ENCODE measurements at places on chromosomes 12 and 14.
A peak's percentile ranks its signal among the peaks of the same experiment; 100 is the strongest.

- no peak for DNase-seq
Observed at GRCh38 chr12:96327346-96327745, 72.9 kb downstream of the CDK17 start.

- peak; percentile 5 for DNase-seq
Observed at GRCh38 chr12:122306407-122306806, 40.1 kb upstream of the VPS33A start.

DNA sequence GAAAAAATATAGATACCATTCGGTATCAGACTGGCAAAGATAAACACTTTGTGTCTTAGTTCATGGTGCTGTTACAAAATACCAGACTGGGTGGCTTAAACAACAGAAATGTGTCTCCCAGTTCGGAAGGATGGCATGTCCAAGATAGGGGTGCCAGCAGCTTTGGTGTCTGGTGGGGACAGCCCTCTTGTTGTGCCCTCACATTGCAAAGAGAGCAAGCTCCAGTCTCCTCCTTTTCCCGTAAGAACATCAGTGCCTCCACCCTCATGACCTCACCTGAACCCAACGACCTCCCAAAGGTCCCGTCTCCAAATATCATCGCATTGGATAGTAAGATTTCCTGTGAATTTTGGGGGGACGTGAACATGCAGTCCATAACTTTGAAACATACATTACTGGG, 12.4 kb downstream of the ZBTB42 start:
- no peak for DNase-seq

- peak; percentile 86 for DNase-seq
Observed at GRCh38 chr12:89949457-89950195, 241.0 kb upstream of the ATP2B1 start.

DNA sequence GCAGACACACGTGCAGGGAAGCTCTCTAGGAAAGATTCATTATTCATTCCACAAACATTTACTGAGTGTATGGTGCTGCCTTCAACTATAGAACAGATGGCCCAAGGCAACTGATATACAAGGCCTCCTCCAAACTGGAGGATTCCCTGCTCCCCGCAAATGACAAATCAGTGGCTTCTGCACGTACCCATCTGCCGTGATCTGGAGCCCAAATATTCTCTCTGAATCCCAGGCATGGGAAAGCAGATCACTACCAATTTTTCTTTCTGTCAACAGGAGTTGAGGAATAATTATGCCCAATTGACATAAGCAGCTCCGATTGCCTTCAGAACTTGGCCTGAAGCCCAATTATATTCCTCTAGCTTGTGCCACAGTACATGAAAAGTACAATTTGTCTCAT, 174.2 kb upstream of the CCDC196 start:
- no peak for DNase-seq

DNA sequence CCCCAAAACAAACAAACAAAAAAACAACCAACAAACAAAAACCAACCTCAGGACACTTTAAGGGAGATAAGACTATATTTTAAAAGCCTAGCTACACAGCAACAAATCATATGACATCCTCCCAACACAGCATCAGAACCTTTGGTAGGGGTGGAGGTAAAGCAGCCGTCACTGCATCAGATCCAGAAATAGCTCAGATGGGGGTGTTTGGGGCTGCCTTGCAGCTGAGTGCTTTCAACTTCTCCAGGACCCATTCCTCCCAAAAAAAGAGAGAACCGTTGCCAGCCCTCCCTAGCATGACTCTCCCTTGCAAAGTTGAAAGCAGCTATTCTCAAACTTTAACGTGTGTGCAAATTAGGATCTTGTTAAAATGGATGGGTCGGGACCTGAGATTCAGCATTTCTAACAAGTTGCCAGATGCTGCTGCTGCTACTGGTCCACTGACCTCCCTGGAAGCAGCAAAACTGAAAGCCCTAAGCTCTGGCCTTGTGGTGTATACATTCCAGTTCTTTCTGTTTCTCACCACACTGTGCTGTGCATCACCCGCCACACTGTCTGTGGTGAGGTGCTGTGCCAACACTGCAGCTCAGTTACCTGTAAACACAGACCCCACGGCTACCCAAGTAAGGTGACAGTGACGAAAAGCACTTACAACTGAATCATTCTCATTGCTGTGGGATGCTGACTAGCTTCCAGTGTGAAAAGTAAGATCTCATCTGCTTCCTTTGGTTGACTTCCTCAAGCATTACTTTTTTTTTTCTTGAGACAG, 54.0 kb downstream of the SLC38A1 start:
- peak; percentile 89 for DNase-seq

DNA sequence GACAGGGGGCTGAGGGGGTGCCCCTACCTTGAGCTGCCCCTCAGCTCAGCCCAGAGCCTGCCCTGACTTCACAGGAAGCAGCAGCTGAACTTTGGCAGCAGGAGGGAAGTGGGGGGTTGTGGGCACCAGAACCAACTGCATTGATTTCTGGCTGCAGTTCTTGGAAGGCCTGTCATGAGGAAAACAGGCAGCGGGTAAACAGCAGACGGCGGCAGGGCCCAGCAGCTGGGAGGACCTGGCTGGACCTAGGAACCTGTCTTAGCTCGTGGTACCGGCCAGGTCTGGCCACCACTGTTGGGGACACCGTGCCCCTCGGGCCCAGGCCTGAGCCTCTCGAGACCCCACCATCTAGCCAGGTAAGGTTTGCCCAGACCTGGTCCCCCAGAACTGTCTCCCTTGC, 154.2 kb upstream of the MYL2 start:
- peak; percentile 86 for DNase-seq

DNA sequence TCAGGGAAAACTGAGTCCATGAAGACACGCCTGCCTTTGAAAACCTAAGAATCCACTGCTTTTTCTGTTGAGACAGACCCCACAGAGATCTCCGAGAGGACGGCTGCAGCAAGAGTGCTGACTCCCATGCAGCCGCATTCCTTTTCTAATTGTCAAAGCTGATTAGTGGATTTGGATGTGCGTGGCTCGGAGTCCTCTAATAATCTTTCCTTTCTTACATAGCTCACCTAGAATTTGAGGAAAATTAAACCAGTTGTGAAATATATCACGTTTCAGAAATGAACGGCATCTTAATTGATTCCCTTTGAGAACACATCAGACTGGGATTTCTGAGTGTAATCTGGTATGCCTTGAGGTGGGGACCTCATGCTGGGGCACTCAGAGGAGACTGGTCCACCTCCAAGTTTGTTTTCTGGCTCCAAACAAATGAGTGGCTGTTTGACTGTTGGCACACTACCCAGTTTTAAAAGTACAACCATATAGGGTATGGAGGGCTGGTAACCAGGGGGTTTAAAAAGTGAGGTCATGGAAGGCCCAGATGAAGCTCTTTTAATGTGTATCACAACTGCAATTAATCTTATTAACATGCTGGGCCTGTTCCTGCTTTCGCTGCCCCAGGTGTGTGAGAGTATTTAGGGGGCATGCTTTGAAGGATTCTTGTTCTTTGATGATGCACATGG, 63.3 kb downstream of the RASSF3 start:
- no peak for DNase-seq

DNA sequence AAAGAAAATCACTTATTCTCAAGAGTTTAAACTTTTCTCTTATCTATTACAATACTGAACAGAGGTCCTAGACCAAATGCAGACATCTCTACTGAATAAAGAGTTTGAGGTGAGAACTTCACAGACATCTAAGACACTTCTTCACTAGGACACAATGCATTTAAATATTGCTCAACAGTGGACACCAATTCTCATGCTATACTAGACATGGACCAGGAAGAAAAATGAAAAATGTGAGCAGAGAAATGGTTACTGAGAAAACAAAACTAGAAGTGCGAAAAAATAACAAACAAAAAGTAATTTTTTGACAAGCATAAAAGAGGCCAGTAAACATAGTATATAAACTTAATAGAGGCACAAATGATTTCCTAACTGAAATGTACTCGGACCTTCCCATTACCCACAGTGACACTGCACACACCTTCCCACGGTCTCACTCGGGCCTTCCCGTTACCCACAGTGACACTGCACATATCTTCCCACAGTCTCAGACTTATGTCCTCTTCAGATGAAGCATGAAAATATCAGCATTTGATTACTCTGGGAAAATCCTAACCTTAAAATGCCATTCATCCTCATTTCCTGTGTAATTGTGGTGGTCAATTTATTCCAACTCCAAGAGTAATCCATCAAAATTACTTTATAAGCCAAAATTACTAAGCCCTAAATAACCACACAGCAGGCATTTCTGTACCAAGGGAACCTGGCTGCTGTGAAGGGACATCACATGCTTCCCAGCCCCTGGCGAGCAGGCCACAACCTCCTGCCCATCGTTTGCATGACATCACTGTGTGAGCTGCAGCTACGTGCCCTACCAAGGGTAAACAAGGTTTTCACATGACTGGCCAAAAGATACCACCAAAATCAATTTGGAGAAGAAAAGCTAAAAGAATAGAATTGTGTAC, 6.4 kb downstream of the SLC15A4 start:
- no peak for DNase-seq

- no peak for DNase-seq
Observed at GRCh38 chr12:104352106-104352713, 48.7 kb downstream of the EID3 start.

DNA sequence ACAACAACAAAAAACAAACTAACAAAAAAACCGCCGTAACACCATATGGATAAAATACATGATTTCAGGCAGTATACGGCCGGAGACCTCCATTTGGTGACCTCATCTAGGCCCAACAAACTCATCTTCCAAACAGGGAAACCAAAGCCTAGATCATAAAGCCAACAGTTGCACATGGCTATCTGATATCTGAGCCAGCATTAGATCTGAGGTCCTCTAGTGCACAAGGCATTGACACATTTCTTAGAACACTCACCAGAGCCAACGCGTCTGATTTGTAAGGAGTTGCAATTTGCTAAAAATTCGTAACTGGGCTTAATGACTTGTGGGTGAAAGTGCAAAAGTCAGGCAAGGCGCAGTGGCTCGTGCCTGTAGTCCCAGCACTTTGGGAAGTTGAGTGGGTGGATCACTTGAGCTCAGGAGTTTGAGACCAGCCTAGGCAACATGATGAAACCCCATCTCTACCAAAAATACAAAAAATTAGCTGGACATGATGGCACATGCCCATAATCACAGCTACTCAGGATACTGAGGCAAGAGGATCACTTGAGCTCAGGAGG, 42.0 kb upstream of the NUDT4 start:
- DNase-seq, result no peak

- no peak for DNase-seq
Observed at GRCh38 chr14:99186956-99187690, 84.9 kb downstream of the BCL11B start.

DNA sequence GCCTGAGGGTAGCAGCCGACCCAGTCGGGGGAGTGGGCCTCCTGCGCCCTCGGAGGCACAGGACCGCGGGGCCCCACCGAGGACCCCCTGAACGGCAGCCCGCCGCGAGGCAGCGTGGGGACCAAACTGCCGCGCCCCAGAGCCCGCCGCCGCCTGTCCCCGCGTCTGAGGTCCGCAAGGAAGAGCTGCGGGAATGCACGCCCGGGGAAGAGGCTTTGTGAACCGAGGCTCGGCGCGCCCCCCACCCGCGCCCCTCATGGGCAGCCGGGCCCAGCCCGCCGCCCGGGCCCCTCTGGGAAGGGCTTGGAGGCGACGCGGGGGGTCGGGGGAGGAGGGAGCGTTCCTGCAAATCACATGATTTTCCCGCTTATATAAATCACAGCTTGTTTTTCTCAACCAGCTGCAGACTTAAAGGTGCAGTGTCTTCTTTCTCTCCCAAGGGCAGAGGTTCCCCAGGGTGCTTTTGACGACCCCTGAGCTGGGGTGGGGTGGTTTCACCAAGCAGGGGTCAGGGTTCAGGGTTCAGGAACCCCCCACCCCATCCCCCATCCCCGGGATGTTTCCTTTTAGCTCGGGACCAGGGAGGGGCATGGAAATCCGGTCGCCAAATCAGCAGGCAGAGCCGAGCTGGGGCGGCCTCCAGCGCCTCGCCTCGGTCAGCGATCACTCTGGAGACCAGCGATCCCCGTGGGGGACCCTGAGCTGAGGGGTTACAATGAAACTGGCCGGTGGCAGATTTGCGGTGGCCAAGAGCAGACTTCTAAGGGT, 44.7 kb upstream of the ATP23 start:
- DNase-seq, result no peak

DNA sequence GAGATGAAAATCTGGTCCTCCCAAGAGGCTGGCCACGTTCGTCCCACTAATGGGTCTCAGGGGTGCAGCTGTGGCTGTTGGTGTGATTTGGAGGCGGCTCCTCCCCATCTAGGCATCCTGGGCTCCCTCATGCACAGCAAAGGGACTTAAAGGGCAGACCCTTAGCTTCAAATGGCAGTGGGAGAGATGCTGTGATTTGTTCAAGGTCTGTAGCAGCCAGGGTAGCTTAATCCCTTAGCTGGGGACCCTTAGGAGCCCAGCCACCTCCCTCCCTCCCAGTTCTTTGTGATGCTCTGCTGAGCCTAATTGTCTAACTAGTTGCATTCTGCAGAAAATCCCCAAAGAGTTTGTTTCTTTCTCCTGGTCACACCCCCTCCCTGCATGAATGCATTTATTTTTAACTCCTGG, 18.3 kb downstream of the DYRK4 start:
- no peak for DNase-seq

DNA sequence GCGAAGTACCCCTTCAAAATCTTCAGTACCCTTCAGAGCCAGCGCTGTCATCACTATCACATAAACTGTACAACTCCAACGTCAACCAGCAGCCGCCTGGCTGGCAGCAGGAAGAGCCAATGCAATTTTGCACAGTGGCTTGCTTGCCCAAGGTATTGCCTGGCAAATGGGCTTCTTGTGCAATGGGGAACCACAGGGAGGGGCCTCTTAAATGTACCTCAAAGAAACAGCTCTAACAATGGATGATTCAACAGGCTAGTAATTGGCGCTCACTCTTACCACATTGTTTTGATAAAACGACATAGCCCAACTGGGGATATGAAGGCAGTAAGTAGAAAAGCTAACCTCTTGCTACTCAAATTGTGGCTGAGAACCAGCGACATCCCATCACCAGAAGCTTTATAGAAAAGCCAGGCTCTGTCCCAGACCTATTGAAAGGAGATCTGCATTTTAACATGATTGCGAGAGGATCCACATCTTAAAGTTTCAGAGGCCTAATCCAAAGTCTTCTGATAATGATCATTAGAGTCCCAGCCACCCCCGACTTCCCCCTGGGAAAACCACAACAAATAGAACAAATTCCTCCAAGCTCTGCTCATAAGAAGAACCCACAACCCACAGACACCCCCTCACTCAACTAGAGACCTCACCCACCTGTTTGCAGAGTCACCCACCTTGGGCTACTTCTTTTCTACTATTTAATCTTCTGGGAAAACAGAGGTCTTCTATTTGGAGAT, 125.3 kb upstream of the HIF1A start:
- DNase-seq, result peak; percentile 33

GRCh38 chr14:104431351-104431928, 148.1 kb upstream of the C14orf180 start:
- DNase-seq, result no peak

- no peak for DNase-seq
Observed at GRCh38 chr14:58961045-58961731, 227.3 kb upstream of the DAAM1 start.

- DNase-seq, result peak; percentile 55
Observed at GRCh38 chr14:20427231-20428009, 8.5 kb downstream of the KLHL33 start.

GRCh38 chr12:104748790-104749189, 209.3 kb downstream of the SLC41A2 start:
- no peak for DNase-seq

- DNase-seq, result no peak
Observed at GRCh38 chr12:66786531-66787308, 107.8 kb upstream of the GRIP1 start.

- no peak for DNase-seq
Observed at GRCh38 chr12:119840582-119840981, 36.5 kb downstream of the CIT start.

Data from CD4-positive, CD25-positive, alpha-beta regulatory T cell (primary cell).